ENCODE measurements at places on chromosomes 5 and 9.
A peak's percentile ranks its signal among the peaks of the same experiment; 100 is the strongest.

- no peak for DNase-seq
Measured at GRCh38 chr5:34511915-34512314, 144.2 kb upstream of the RAI14 start.

DNA sequence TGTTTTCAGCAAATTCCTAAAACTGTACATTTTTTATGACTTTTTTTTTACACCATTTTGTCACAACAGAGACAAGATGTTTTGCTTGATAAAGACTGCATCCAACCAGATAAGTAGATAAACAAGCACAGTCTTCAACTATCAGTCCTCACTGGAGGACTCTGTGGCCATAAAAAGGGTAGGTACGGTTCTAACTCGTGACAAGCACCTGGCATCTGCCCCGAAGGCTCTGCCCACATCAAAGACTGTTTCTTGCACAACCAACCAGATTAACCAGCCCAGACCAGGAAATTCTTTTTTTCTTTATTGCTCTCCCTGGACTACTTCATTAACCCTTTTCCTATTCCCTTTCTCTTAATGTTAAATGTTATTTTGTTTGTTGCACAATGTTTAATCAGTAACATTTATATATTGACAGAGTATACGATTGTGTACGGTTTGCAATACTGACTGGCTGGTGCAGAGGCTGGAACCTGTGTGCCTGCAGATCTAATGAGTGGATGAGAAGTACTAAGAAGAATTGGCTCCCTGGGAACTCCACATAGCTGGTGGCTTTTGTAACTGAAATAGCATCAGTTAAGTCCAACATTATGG lies 74.1 kb downstream of the SERINC5 start:
- peak; percentile 57 for DNase-seq

- peak; percentile 71 for DNase-seq
Measured at GRCh38 chr9:108934323-108934893, at the start of gene ABITRAM. Gene ABITRAM, plus strand, starts transcription at chr9:108934400. Its CDS starts 87 bp downstream, at chr9:108934487.

DNA sequence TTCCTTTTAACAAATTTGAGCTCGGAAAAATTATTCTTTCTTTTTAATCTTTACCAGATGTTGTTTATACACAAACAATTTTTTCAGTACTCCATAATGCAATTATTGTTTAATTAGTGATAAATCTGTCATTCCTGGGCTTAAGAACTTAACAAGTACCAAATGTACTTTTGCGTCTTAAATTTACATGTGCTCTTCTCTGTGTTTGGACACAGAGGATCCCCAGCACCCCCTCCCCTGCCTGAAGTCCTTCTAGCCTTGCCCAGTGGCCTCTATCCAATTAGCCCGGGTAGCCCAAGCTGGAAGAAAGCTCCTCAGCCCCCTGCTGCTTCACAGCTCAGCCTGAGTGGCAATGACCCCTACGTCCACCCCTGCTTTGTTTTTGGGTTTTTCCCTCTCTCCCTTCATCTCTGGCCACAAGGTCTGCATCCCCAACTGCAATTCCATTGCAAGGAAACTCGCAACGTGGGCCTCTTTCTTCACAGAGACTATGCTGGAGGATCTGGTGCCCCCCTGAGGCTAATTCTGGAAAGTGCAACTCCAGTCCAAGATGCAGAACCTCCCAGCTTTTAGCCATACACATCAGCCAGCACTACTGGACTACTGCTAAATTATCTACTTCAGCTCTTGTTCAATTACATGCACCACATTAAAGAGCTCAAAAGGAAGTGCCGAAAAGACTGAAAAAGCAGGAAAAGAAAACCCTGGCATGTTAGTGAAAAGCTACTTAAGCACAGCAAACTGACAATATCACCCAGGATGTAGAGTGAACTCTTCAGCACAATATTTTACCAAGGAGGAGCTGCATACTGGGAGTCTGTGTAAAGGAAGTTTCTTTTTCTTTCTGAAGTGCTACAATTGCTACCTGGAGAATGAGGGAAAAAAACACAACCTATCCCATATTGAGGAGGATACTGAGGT lies 186.2 kb downstream of the FANCC start:
- peak; percentile 28 for DNase-seq

DNA sequence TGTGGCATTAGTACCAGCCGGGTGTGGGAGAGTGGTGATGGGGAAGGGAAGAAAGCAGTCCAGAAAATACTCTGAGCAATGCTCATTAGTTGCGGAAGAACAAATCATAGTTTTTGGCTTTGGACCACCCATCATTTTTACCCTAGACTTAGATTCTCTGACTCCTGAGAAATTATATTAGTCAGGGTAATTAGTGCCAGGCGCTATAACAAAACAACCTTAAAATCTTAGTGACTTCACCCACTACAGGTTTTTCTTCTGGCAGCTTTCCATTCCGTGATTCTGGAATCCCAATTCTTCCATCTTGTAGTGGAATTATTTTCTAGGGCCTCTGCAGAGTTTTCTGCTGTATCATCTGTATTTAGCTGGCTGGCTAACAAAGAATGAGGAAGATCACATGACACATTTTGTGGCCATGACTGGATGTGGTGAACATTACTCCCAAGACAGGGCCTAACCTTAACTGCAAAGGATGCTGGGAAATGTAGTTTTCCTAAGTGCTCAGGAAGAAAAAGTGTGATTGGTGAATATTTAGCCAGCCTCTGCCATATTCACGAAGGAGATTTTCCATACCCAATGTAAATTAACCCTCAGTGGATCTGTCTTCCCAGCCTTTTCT lies 373.0 kb upstream of the MEF2C start:
- DNase-seq, result no peak

GRCh38 chr5:67337751-67338150 lies 141.2 kb upstream of the CD180 start:
- DNase-seq, result no peak

- DNase-seq, result no peak
Measured at GRCh38 chr5:136210259-136210658, 17.3 kb upstream of the SMIM32 start.

- DNase-seq, result no peak
Measured at GRCh38 chr5:111548992-111549649, 36.8 kb upstream of the STARD4 start.

GRCh38 chr5:17182494-17182893 lies 34.9 kb upstream of the BASP1 start:
- no peak for DNase-seq

DNA sequence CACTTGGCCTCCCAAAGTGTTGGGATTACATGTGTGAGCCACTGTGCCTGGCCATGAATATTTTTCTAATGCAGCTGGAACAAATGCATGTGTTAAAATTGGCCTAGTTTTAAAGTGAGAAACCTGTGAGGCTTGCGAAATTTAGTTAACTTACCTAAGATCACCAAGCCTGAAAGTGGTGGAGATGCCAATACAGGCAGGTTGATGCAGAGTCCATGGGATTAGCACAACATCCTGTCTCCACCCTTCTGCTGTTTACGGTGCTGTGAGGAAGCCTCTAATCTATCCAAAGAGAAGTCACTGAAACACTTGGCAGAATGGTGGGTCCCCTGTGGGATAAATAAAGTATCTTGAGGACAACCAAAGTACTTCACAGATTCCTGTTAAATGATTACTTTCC lies 98.2 kb downstream of the PCSK5 start:
- no peak for DNase-seq

GRCh38 chr5:144092508-144092907 lies 78.0 kb downstream of the YIPF5 start:
- no peak for DNase-seq

DNA sequence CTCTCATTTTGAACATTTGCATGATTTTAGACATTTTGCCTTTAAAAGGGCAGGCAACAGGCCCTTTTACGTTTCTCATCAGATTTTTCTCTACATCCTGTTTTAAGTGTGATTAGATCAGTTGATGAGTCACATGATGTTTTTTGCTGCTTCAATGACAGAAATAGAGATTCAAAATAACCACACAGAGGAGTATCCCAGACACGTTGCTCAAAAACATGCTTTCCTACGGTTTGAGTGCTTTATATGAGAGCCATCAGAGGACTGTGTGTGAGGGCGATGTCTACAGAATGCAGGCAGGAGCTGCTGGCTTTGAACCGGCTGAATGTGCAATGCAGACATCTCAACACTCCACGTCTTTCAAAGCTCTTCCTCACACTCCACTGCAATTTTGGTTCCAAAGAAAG lies 42.1 kb downstream of the OTULIN start:
- DNase-seq, result no peak

GRCh38 chr9:121242219-121242958 lies 25.6 kb upstream of the GSN start:
- DNase-seq, result no peak

GRCh38 chr9:24413651-24414050 lies 132.0 kb downstream of the IZUMO3 start:
- DNase-seq, result no peak

GRCh38 chr5:98880151-98880550 lies 48.7 kb downstream of the CHD1 start:
- no peak for DNase-seq

DNA sequence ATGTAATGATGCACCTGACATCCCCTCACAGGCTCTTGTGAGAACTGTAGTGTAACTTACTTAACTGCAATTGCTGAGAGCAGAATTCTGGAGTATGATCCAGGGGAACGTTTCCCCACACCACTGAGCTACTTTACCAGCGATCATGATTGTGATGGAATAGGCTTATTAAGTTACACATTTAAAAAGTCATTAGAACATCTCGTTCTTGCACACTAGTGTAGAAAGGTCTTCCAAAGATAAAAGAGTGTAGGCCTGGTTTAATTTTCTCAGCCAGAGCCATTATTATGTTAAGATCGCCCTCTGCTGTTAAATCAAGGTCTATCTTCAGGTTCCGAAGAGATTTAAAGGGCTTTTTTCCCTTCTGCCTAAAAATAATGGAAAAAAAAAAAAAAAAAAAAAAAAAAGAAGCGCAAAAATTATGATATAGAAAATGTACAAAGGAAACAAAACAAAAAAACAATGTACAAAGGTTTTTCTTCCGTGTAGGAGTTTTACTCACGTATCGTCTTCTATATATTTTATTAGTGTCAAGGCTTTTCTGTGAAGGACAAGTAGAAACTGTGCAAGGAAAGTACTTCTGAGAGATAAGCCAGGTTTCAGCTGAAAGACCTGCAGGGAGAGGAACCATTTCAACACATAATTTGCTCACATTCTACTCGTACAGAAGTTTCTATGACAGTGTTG lies 18.6 kb upstream of the MOB3B start:
- no peak for DNase-seq

DNA sequence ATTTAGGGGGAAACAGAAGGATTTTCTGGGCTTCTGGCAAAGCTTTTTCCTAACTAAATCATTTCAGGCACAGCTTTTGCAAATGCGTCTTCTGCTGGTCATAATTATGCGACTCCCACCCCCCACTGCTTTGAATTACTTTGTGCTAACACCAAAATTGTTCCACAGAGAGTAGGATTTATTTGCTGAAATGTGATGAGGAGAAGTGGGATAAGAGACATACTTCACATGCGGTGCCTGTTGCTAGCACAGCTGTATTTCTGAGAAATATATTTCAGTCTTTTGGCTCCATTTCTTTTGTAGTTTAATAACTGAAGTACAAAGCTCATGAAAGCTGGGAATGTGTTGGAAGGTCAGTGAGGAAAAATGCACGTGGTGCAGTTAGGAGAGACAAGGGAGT lies 83.2 kb upstream of the TAS2R1 start:
- no peak for DNase-seq

- no peak for DNase-seq
Measured at GRCh38 chr5:14129123-14129522, 14.0 kb upstream of the TRIO start.

DNA sequence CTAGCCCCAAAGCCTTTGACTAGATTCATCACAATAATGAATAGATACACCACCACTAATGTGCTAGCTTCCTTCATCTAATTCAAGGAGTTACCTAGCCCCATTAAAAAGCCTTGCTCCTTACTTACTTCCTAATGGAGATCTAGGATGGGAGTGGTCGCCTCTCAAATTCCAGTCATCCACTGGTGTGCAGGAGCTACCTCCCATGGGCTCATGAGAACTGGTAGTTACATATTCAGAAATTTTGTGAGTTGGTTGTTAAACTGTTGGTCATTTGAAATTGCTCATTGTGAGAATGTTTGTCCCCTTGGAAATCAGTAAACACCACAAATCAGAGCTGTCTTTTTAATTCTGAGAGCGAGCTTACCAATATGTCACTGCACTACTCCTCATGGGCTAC lies 91.7 kb upstream of the GDNF start:
- no peak for DNase-seq

DNA sequence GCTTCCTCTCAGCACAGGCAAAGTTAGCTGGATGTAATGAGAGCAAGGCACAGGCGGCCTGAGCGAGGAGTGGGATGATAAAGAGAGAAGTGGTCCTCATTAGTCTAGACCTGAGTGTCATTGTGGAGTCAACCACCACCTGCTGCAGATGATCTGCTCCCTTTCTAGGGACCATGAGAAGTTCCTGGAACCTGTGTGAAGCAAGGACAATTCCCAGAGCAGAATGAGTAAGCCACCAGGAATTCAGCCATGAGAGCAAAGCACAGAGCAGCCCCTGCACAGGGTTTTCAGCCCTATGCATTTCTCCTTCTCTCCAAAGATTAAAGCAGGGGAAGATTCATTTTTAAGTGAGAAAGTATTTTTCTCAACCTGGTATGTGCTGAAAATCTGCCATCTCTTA lies 146.8 kb upstream of the SPEF2 start:
- no peak for DNase-seq
